ENCODE measurements at places on chromosomes 2 and 18.

GRCh38 chr2:240913810-240914644 is 7.9 kb downstream of the CROCC2 start:
- DNase-seq = peak; percentile 21

DNA sequence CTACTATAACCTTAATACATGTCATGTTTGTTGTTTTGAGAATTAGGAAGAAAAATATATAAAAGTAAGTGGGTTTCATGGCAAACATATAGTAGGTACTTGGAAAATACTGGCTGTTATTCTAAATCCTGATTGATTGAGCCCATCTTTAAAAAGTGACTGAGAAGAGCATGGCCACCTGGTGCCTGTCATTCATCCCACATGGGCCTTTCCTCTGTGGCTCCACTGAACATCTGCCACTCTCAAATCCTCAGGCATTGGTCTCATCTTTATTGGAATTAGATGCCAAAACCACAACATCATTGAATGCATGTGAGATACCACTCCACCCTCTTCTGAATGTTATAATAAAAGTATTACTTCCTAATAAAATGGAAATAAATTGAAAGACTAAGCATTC is 101.6 kb upstream of the TTN start:
- DNase-seq = no peak

- DNase-seq = no peak
Measured at GRCh38 chr2:67318031-67318430, 79.1 kb upstream of the ETAA1 start.

DNA sequence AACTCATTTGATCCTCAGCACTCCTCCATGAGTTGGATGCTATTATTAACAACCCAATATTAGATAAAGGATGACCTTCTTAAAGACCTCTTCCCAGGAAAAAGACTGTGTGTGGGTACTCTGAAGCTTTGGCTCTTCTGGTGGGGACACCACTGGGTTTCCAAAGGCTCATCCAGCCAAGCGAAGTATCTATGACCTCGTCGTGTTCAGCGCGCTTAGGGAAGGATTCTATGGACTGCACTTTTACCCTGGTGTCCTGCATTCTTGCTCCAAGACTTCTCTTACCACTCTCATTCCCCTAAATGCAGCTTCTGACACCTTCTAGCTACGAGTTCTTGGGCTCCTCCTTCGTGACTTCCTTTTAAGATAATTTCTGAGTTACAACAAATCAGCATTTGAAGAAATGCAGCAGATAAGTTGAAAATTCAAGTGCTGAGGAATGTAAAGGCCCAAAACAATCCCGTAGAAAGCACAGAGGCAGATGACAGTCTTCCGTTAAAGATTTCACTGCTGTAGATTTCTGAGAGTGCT is 673 bp upstream of the HNMT start:
- DNase-seq = no peak

- DNase-seq = no peak
Measured at GRCh38 chr2:121550669-121551068, 20.0 kb downstream of the RNU4ATAC start.

- DNase-seq = no peak
Measured at GRCh38 chr18:47501946-47502345, 250.5 kb upstream of the SKOR2 start.

- no peak for DNase-seq
Measured at GRCh38 chr2:98940102-98940501, 4.1 kb upstream of the CRACDL start.

GRCh38 chr18:79792988-79793355 is 4.8 kb upstream of the KCNG2 start:
- no peak for DNase-seq

- no peak for DNase-seq
Measured at GRCh38 chr2:240725266-240725665, 33.6 kb downstream of the AQP12A start.

DNA sequence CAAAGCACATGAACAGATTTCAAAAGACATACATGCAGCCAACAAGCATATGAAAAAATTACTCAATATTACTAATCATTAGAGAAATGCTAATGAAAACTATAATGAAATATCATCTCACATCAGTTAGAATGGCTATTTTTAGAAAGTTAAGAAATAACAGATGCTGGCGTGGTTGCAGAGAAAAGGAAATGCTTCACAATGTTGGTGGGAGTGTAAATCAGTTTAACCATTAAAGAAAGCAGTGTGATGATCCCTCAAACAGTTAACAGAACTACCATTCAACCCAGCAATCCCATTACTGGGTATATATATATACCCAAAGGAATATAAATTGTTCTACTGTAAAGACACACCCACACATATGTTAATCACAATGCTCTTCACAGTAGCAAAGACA is 117.7 kb upstream of the SETBP1 start:
- DNase-seq = no peak

GRCh38 chr2:172427256-172427989 is at the start of gene ITGA6:
ITGA6 (plus strand) TSS chr2:172427586.
- DNase-seq = peak; percentile 59

- DNase-seq = no peak
Measured at GRCh38 chr2:81283081-81283480, 978.5 kb upstream of the LRRTM1 start.

DNA sequence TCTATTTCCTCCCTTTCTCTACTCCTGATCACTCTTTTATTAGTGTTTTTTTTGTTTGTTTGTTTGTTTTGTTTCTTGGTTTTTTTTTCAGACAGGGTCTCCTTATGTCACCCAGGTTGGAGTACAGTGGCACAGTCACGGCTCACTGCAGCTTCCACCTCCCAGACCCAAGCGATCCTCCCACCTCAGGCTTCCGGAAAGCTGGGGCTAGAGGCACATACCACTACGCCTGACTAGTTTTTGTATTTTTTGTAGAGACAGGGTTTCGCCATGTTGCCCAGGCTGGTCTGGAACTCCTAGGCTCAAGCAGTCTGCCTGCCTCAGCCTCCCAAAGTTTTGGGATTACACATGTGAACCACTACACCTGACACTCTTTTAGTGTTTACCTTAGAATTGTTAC is 122.3 kb downstream of the ATL2 start:
- no peak for DNase-seq

GRCh38 chr2:173151671-173152401 is 76.2 kb downstream of the MAP3K20 start:
- DNase-seq = no peak

DNA sequence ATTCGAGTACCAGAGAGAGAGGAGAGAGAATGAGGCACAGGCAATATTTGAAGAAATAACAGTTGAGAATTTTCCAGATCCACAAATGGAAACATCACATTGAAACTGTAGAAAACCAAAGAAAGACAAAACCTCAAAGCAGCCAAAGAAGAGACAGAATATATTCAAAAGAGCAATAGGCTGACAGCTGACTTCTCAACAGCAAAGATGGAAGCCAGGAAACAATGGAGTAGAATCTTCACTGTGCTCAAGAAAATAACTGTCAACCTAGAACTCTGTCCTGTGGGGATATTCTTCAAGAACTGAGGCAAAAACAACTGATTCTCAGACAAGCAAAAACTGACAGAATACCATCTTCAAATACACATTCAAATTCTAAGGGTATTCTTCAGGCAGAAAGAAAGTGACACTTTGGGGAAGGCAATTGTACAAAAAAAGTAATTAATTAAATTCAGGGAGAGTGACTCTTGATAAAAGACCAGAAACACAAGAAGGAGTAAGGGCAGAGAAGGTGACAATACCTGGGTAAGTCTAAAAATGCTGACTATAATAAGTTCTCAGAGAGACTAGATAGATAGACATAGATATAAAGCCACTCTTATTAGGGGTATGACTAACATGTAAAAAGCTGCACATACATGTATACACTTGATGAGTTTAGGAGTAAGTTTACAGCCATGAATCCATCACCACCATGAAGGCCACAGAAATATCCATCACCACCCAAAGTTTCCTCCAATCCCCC is 25.6 kb downstream of the ANKMY1 start:
- DNase-seq = no peak

DNA sequence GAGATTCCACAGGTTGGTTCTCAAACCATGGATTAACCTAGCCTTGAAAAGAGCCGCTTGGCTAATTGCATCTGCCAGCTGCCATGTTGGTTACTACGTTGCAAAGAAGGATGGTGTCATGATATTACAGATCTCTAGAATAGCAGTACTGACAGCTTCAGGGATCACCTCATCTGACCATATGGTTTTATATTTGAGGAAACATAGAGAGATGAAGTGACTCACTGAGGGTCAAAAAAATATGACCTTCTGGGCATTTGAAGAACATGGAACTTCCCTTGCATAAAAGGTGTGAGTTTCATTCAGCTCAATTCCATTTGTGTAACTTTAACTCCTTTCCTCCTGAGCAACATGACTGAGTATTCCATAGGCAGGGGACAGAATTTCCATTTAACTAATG is 242.3 kb downstream of the SETBP1 start:
- DNase-seq = no peak

GRCh38 chr2:156322051-156322685 is 10.4 kb downstream of the NR4A2 start:
- DNase-seq = no peak

DNA sequence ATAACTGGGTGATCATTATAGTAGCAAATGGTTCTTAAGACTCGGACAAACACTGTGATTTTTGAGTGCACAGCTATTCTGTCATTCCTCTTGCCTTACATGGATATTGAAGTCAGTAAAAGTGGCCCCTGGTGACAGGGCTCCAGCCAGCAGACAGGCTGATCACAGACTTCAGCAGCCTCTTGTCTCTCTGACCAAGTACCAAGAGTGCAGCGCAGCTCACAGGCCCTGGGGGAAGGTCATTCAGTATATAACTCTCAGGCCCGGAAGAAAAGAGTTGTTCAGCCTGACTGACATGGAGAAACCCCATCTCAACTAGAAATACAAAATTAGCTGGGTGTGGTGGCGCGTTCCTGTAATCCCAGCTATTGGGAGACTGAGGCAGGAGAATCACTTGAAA is 202.6 kb downstream of the HRH4 start:
- DNase-seq = no peak

- no peak for DNase-seq
Measured at GRCh38 chr2:99101697-99102096, 39.8 kb upstream of the C2orf15 start.

DNA sequence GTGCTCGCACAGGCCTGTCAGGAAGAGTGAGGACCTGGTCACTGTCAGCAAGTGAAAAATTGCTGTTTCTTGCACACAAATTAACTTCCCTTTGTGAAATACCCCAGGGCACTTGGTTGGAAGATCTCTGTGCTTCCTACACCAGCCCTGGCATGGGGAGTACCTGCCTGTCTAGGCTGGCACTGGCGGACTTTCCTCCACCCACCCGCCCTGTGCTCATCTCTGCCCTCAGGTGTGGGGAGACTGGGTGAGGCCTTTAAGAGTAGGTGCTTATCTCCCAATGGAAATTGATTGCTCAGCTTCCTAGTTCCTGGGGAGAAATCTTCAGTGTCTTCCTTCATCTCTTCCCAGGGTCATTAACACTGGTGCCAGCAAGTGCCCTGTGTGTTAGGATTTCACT is 42.1 kb downstream of the IMPA2 start:
- DNase-seq = no peak

GRCh38 chr18:9696112-9696511 is 12.0 kb upstream of the RAB31 start:
- no peak for DNase-seq

DNA sequence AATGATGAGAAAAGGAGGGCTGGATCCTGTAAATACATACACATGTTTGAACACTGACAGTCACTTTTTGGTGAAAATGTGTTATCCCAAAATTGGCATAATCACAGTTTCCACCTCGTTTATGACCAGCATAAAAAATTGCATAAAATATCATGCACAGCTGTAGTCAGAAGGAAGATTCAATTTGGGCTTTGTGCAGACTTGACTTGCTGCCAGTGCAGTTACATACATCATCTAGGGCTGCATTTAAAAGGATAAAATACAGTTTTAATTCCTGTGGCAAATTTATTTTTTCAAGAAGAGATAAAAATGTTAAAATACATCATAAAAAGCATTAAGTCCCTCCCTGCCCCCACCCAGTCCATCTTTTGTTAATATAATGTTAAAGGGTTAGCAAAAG is 103.8 kb downstream of the VWC2L start:
- no peak for DNase-seq

- DNase-seq = no peak
Measured at GRCh38 chr2:1944986-1945385, 200.7 kb upstream of the PXDN start.

GRCh38 chr18:46820863-46821262 is 64.0 kb upstream of the ST8SIA5 start:
- no peak for DNase-seq

DNA sequence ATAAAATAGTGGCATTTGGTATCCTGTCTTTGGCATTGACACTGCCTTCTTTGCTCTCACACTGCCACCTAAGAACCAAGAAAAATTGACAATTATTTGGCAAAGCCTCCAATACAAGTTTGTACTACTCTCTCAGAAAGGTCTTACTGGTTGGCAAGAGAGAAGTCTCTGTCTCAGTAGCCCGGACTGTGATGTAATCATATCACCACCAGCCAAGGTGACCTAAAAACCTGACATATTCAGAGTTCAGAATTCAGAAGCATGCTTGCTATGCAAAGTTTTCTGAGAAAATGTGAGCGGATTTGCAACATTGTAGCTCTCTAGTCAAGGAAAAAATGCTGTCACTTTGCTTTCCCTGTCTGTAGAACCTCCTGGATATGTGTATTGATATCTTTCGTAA is 196.0 kb downstream of the CDH7 start:
- DNase-seq = no peak

DNA sequence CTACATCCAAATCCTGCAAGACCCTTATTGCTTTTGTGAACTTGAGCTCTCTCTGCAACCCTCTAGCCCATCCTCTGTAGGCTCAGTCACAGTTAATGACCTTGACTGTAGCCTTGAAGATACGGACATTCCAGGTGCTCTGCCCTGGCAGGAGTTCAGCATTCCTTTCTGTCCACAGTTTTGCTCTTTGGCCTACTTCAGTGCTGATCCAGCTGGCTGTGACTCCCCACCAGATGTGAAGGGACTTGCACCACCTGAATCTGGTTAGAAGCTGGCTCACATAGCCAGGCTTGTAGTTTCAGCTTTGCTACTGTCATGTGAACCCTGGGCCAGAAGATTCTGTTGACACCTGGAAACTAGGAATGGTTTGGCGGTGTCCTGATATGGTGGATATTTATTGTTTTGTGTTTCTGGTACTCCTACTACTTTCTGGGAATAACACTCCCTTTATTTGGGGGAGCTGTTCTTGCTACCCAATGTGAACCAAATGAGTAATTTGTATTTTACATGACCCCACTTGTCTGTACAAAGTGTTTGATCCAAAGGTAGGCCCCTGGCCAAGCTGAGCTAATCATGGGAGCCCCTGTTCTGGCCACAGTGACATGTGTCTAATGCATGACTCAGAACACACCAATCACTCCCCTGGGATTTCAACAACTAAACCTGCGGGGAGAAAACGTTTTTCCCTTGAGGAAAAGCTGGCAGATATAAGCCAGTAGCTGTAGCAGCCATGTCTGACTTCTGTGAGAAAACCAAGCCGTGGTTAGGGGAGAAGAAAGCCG is 73.4 kb downstream of the CDCA7 start:
- DNase-seq = no peak

DNA sequence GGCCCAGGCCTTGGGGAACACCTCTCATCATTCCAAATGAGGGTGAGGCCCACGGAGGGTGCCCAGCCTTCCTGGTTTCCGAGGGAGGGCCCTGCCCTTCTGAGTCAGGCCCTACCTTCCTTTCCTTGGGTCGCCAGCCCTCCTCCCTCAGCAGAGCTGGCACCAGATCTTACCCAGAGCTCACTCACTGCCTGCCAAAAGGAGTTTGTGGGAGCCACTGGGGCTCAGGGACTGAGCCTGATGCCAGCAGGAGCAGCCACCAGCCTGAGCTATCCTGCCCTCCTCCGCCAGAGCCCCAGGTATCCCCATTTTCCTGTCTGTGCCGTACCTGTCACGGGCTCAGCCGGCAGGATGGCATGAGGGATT is 64.1 kb downstream of the NRP2 start:
- no peak for DNase-seq

GRCh38 chr2:167114018-167114417 is 225.7 kb downstream of the XIRP2 start:
- DNase-seq = no peak

All from activated CD4-positive, CD25-positive, alpha-beta regulatory T cell (primary cell).